Tracheal epithelial cell (primary cell): ENCODE measurements at places on chromosomes 2 and 18. TPM values are rescaled to one million over a fixed set of nuclear protein-coding genes. Genes with fewer than 3 reads are reported as not detected.

Gene RTP5
- total RNA-seq = not detected in 2 replicates

Gene SEPTIN10
- 71.4 and 74.2 TPM in 2 replicates for total RNA-seq

Gene DSG1
- 0.21 and 0.72 TPM in 2 replicates for total RNA-seq

Gene MC4R
- total RNA-seq = not detected in 2 replicates
